Stimulated activated CD8-positive, alpha-beta memory T cell treated with anti-CD3 and anti-CD28 coated beads, Interleukin-12 subunit alpha, Interleukin-12 subunit beta, amount 100 ng/mL, for 1 hour (primary cell): ENCODE measurements at places on chromosomes 4 and X.

DNA sequence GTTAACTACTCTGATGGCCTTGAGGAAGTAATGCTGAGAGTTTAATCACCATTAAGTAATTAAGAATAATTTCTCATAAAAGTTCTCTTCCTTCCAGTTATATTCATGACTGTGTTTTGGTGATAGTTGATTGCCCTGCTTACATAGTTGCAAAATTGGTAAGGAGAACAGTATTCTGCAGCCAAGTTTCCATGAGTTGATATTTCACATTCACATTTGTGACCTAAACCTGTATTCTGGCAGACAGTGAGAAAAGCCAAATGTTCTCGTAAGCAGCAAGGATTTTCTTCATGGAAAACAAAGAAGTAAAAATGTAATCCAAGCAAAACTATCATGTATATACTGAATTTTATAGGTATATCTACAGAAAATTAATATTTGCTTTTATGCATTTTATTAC lies 187.8 kb upstream of the NUDT6 start:
- no peak for DNase-seq

DNA sequence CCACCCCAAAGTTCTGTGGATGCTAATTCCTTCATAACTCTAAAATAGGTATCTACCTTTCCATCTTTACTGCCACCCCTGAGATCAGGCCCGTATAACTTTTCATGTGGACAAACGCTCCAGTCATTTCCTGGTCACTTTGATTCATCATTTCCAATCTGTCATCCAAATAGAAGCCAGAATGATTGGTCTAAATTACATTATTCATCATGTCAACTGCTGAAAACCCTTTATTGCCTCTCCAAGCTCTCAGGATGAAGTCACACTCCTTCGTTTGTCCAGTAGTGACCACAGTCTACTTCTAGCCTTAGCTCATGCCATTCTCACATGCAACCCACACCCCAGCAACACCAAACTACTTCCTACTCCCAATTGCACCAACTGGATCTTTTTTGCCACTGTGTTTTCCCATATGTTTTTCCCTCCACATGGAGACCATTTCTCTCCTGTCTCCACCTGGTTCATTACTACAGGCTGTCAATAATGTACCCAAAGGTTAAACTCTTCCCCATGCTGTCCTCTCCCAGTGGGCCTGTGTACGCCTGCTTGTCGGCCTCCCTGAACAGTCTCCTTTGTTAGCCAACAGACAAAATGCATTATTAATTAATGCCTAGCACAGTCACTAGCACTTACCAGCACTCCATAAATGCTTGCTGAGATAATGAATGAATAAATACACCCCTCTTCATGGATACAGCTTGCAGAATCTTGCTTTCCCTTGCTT lies 382.6 kb upstream of the NOCT start:
- no peak for DNase-seq

DNA sequence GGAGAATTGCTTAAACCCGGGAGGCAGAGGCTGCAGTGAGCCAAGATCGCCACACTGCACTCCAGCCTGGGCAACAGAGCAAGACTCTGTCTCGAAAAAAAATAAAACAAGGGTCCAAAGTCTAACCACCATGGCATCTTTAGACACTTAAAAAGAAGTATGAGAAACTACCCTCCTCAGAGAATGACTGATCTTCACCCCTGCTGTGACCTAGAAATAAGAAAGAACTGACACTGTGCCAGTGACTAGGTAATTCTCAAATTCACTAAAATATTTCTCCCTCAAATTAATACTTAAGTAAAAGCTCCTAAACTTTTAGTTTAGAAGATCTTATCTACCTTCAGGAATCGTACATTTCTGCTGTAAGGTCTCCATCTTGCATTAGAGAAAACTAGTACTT lies 80.3 kb downstream of the AFAP1 start:
- DNase-seq: no peak

DNA sequence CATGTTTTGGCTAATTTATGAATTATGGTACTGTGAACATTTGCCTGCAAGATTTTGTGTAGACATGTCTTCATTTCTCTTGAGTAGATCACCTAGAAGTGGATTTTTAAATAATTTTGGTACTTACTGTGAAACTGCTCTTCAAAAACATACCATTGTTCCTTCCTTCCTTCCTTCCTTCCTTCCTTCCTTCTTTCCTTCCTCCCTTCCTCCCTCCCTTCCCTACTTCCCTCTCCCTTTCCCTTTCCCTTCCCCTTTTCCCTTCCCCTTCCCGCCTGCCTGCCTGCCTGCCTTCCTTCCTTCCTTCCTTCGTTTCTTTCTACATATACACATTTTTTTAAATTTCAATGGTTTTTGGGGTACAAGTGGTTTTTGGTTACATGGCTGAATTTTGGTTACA lies 63.4 kb downstream of the HTT start:
- DNase-seq: no peak

GRCh38 chr4:174427571-174428140 lies 94.6 kb downstream of the HPGD start:
- no peak for DNase-seq

DNA sequence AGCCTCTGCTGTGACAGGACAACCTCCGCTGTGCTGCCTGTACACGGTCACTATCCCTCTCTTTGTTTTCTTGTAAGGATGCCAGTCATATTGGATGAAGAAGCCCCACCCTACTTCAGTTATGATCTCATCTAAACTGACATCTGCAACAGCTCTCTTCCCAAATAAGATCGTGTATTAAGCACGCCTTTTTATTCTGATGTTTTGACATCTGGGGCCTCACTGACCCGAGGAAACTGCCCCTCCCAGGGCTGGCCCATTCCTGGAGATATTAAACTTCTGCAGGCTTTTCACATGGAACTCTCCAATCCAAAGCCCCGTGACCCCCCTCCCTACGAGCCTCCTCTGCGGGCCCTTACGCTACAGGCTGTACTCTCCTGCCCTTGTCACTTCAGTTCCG lies 232.0 kb downstream of the ARHGAP10 start:
- DNase-seq: no peak

DNA sequence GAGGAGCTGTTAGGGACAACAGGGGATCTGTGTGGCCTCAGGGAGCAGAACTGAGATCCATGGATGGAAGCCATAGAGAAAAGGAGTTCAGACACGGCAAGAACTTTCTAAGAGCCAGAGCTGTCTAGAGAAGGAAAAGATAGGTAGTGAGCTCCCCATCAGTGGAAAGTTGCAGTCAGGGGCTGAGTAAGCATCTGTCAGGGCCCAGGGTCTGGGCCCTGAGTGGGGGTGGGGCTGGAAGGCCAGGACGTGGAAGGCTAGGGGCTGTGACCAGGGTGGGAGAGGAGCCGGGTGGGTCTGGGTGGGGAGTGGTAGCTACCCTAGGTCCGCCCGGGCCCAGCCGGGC lies 324 bp upstream of the MSN start:
- DNase-seq: no peak

GRCh38 chr4:40066651-40067050 lies 10.0 kb downstream of the N4BP2 start:
- no peak for DNase-seq

- DNase-seq: no peak
These were observed 18.4 kb downstream of the LRPAP1 start for GRCh38 chr4:3513807-3514206.

- no peak for DNase-seq
These were observed 32.1 kb downstream of the FBXW7 start for GRCh38 chr4:152503653-152504290.

GRCh38 chr4:9898596-9899305 lies 117.3 kb downstream of the DRD5 start:
- no peak for DNase-seq

- DNase-seq: no peak
These were observed 760 bp downstream of the TMEM165 start for GRCh38 chr4:55396308-55397125.

DNA sequence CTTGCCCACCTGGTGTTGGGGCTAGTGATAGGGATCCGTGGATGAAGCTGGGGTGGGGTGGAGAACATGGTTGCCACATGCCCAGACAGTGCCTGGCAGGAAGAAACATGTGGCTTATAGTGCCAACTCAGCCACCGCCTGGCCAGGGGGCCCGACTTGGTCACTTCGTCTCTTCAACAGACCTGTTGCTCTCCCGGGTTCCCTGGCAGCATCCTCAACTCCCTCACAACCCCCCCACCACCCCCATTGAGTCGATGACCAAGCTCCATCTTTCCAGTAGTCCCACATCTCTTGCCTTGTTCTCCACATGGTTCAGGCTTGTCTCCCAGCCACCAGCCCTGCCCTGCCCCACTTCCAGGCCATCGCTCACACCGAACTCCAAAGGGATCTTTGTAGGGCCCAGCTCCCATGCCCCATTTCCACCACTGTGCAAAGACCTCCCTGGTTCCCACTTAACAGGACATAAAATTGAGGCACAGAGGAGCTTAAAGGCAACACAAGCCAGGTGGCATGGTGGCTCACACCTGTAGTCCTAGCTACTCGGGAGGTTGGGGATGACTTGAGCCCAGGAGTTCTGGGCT lies 7.8 kb downstream of the PNCK start:
- DNase-seq: no peak
